GM03348 (cell line): ENCODE measurements at places on chromosomes 3 and 15.
A peak's percentile ranks its signal among the peaks of the same experiment; 100 is the strongest.

- peak; percentile 33 for DNase-seq
Observed at GRCh38 chr3:14235912-14236295, 57.3 kb downstream of the LSM3 start.

DNA sequence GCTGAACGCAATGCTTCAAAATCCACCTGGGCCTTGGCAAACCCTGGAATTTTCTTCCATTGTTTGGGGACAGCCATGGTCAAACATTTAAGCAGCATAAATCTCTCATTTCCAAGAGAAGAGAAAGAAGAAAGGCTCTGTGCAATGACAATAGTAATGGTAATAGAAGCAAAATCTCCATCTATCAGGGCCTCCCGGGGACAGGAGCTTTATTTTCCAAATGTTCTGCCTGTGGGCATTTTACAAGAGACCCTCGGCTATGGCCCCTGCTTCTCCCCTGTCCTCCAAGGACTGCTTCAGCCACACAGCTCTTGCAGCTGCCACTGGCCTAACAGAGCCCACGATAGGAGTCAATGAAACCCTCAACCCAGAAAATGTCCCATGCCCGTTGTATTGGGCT lies 12.7 kb upstream of the FAM240A start:
- no peak for DNase-seq

GRCh38 chr3:146416366-146416765 lies 53.0 kb downstream of the PLSCR2 start:
- DNase-seq = no peak

GRCh38 chr15:51111061-51111460 lies 16.4 kb upstream of the TNFAIP8L3 start:
- no peak for DNase-seq

- peak; percentile 50 for DNase-seq
Observed at GRCh38 chr3:170689893-170690660, 104.2 kb upstream of the SLC7A14 start.

DNA sequence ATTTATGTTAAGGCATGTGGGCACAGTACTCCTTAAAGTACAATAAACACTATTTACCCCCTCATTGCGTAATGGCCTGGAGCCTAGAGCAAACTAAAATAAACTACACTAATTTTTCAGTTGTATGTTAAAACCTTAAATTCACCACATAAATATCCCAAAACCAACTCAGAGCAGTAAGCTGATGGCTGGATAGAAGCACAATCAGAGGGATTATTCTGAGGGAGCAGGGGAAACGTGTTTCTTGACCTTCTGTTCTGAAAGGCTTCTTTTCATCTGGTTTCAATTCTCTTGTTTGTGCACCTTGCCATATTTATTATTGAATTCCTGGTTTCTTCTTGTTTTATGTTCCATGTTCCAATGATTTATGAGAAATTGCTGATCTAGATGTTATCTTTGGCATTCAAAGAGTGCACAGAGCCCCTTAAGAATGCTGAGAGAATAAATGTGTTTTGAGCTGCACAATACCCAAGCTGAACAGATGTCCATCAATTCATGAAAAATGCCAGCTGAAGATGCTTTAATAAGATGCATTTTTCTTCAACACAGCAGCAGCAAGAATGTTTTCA lies 29.6 kb downstream of the RPL22L1 start:
- DNase-seq = peak; percentile 14

DNA sequence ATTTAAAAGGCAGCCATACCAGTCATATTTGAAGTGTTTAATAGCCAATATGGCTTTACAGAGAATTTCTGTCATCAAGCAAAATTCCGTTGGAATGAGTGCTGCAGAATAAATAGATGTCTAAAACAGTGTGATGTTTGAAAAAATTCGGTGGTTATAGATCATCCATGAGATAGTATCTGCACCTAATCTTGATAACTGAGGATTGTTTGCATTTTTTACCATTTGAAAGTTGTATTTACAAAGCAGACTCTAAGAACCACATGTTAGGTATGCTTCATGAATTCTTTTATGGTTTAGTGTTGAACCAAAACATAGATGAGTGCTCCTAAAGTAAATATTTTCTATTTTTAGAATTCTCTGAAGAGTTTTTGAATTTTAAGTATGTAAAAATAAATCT lies 476.1 kb downstream of the NAALADL2 start:
- peak; percentile 25 for DNase-seq

DNA sequence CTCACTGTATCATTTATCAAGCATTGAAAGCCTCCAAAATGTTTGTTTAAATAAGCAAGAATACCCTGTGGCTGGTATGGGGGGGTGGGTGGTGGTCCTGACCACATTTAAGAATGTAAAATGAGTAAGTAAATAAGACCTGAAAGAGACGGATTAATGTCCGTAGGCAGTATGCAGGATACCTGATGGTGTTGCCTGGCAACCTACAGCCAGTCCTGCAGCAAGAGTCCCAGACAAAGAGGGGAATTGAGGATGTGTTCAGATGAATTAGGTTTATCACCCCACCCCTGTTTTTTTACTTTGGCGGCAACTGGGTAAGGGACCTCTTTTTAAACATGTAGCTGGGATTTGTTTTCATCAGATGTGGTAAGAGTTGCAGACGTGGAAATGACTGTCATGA lies 99.8 kb upstream of the BFSP2 start:
- no peak for DNase-seq

DNA sequence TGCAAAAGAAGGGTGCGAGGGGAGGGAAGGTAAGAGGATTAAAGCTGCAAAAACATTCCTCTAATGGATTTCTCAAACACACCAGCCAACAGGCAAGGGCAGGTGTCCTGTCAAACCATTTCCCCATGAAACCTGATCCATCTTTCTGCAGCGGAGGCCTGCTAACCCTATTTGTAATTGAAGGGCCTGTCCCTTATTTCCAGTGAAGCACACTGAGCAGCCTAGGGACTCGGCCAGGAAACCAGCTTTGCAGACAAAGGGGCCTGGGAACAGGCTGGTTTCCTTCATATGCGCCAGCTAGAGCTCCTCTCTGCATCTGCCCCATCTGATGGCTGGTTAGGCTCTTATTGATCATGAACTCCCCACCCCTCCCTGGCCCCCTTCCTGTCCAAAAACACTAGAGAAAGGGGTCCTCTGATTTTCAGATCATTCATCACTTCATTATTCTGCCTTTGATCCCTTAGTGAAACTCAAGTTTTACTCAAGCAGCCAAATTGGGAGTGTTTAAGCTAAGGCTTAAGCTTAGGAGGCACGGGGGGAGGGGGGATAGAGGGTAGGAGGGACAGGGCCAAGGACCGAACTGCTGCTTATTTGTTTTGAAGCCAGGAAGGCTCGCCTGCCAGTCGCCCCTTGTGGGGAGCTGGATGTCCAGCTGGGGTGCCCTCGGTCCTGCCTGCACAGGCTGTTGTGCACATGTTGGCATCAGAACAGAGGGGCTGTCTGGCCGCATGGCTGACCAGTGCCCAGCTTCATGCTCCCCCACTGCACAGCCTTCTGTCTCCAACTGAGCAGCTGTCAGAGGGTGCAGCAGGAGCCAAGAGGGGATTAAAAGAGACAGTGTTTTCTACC lies 53.1 kb downstream of the BOC start:
- DNase-seq = no peak

DNA sequence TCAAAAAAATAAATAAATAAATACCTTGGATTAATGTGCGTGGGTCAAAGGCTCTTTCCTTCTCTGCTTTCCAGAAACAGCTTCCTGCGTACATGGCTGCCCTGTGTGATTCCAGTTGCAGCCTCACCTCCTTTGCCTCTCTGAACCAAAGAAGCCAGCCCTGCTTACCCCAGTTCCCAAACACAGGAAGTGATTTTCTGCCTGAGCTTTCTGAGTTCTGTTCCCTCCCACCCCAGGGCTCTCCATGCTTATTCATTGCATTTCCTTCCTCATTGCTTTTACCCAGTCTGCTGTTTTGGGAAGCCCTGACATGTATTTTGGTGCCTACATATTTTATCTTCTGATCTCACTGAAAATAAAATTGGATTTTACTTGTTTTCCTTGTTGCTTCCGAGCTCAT lies 15.4 kb downstream of the ZSCAN2 start:
- no peak for DNase-seq

GRCh38 chr15:99755692-99756409 lies 22.6 kb upstream of the LYSMD4 start:
- DNase-seq = peak; percentile 80

DNA sequence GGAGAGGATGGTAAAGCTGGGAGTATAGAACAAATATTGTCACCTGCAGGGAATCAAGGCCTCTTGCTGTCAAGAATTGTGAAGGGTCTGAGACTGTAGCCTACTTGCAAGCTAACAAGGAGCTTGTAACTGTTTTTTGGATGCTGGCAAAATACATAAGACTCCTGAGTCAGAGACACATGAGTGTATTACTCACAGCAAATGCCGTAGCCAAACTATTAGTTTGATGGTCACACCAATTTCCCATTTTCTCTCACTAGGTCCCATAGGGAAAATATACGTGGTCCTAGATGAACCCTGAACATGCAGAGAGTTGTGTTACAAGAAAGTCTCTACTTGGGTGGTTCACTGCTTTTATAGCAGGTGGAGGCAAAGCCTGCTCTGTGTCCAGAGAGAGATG lies 44.7 kb upstream of the LIPC start:
- peak; percentile 54 for DNase-seq

DNA sequence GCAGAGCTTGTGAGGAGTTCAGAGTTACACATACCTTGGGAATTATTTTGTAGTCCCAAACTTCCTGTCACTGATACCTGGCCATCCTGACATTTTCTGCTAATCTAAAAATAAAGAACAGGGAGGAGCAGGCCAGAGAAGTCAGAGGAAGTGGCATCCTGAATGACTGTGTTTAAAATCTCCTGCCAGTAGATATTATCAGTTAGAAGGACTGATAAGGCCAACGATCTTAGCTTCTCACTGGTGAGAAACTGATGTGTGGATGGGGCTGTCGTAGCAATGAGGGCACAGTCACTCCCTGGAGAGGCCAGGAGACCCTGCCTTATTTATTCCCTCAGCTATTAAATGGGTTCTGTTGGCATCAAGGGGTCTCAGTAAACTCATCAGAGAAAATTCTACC lies 115.1 kb downstream of the DGKG start:
- DNase-seq = no peak

GRCh38 chr3:33096093-33096868 lies 665 bp downstream of the GLB1 start:
- peak; percentile 75 for DNase-seq

DNA sequence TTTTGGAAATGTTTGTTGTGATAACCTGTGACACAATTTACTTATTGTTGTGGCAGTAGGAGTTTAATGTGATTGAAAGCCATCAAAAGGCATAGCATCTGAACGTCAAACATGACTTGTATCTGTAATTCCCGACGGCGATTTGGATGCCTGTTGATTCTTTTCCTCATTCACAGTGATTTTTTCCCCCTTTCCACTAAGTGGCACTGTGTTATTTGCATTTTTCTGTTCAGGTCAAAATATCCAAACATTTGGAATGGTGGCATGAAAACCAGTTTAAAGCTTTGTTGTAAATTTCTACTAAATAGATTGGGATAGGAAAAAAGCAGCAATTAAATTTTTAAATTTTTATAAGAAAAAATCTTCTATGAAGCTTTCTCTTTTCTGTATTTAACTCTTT lies 259.9 kb upstream of the KCNH8 start:
- no peak for DNase-seq

DNA sequence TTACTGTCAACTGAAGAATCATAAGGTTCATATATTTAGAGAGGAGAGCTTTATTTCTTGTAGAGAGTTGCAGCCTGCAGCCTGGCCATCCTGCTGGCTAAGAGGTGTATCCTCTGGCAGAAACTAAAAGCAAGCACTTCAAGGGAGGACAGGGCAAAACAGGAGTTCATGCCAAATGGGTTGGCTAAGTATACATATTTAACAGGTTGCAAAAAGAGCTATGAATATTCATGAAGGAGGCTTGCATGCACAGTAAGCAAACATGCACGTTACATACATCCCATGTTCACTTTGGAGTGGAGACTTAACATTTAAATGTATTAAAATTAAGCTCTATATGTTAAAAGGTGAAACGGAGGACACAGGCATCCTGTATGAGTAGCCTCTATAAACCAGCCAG lies 354.4 kb downstream of the ERC2 start:
- DNase-seq = no peak

DNA sequence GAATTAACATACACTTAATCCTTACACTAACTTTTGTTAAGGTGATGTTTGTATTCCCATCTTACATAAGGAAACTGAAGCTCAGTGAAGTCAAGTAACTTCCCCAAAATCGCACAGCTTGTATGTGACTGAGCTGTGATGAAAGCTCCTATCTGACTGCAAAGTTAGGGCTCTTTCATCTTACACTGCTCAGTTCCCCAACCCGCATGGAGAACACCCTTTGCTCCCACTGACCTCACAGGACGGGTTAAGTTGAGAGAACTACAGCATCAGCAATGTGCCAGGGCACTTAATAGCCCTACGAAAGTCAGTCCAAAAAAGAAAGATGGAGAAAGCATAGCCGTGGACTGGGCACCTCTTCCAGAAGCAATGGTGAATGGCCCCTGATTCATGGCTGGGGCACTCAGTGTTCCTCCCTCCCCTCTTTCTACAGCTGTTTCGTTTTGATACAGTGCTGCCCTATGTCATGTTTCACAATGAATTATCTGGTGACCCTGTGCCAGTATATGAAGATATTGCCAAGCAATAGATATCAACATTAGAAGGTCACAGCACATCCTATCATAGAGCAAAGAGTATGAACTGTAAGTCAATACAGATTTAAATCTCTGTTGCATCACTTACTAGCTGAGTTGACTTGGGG lies 38.0 kb downstream of the CADPS start:
- no peak for DNase-seq

GRCh38 chr15:90400759-90401314 lies 12.8 kb downstream of the IQGAP1 start:
- peak; percentile 82 for DNase-seq

DNA sequence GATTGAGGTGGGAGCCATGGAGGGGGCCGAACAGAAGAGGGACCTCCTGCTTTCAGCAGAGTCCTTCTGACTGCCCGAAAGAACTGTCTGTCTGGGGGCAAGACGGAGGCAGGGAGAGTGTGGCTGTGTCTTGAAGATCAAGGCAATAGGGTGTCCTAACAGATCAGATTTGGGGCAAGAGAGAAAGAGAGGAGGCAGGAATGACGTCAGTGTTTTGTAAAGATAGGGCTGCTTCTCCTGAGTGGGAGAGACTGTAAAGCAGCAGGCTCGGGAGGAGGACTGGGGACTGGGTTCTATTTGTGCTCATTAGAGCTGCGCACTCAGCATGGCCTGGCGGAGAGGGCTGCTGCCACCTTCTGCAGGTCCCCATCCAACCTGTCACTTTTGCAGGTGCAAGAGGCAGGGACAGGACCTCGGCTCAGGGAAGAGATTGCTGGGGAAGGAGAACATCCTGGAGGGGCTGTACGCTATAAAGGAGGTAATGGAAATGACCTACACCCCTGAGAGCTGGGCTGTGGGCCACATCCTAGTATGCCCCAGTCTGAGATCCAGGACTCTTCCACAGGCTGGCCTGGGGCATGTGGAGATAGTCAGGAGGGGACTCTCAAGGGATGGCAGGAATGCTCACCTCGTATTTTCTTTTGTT lies 29.0 kb upstream of the FGD5 start:
- no peak for DNase-seq

GRCh38 chr3:133303430-133303829 lies 96.4 kb upstream of the BFSP2 start:
- no peak for DNase-seq

- no peak for DNase-seq
Observed at GRCh38 chr15:62190675-62191074, 25.6 kb upstream of the C2CD4B start.

GRCh38 chr3:191753196-191753595 lies 292.2 kb downstream of the PYDC2 start:
- no peak for DNase-seq

GRCh38 chr3:20668411-20668810 lies 482.4 kb upstream of the SGO1 start:
- no peak for DNase-seq
